ENCODE measurements at places on chromosomes 12 and 14.

DNA sequence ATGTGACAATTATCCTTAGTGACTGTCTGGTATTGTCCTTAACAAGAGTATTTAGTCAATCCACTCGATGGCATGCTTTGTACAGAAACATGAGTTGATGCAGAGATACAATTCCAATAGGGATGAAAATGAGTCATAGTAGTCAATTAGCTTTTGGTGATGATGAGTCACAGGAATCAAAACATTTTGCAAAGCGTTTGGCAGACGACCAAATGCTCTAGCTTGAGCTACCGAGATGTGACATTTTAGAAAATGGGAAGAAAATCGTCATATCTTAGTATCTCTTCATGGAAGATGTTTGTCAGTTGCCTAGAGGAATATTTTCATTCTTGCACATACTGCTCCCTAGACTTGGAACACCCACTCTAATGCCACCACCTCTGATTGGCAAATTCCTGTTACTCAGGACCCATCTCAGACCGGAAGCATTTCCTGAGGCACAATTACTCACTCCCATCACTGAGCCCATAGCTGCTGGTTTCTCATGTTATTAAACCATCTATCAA lies 95.0 kb downstream of the LMNTD1 start:
- DNase-seq, result no peak

- no peak for DNase-seq
Observed at GRCh38 chr12:107525063-107525718, 160.4 kb upstream of the PWP1 start.

- no peak for DNase-seq
Observed at GRCh38 chr12:13628067-13628466, 353.3 kb downstream of the GRIN2B start.

GRCh38 chr14:91158091-91158790 lies 44.4 kb downstream of the DGLUCY start:
- no peak for DNase-seq

GRCh38 chr12:112161711-112162110 lies 36.4 kb downstream of the TRAFD1 start:
- DNase-seq, result no peak

DNA sequence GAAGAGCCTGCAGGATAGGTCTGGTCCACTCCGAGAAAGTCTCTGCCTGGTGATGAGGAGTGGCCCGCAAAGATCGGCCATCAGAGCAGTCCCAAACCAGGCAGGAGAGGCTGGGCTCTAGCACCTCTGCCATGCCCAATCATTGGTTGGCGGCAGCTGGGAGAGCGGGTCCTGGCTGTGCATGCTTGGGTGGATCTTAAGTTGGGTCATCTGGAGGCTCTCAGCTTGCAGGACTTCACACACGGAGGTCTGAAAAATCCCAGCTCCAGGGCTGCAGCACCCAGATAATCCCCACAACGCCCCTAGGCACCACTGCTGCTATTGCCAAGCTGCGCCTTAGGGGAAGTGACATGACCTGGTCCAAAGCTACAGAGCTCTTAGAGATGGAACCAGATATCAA lies 766.7 kb upstream of the TBX3 start:
- DNase-seq, result no peak

DNA sequence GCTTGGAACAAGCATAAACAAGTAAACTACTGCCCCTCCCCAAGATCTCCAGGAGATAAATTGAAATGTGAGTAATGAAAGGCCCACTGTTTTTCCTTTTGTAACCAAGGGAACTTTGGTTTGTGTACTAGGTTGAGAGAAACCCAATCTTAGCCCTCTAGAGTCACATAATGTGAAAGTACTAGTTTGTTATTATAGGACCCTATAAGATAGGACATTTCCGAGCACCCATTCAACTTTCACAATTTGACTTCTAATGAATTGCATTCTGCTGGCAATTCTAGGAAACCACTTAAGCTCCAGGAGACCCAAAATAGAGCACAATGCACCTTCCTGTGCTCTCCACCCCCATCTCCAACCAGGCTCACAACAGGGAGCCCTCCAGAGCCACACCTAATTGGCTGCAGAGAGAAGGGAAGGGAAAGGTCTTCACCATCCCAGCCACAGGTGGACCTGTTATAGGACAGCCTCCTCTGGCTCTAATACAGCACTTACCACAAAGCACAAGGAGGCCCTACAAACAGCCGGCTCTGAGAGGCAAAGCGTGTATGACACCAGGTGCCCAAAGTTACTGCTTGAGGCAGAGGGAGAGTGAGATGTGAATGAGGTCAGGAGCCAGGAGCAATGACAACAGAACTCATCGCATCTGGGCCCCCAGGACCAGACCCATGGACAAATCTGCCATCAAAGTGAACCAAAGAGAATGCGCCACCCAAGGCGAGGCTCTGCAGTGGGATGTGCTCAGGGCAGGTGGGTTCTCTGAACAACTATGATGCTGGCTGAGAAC lies 163.3 kb upstream of the NTF3 start:
- no peak for DNase-seq

DNA sequence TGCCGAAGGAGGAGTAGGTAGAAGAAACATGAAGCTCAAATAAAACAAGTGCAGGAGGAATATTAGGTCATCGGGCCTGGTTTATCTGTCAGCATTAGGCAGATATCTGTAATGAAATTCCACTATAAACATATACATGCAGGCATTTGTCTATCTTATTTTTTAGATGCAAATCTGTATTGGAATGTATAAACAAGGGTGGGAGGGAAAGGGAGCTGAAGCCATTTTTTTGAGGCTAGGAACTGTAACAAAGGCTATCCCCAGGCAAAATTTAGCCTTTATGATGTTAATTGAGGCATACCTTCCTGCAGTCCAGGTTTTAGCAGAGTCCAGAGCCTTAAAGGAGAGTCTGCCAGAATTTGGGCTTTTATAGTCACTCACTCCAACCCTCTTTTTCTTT lies 72.5 kb downstream of the PHLDA1 start:
- DNase-seq, result no peak

DNA sequence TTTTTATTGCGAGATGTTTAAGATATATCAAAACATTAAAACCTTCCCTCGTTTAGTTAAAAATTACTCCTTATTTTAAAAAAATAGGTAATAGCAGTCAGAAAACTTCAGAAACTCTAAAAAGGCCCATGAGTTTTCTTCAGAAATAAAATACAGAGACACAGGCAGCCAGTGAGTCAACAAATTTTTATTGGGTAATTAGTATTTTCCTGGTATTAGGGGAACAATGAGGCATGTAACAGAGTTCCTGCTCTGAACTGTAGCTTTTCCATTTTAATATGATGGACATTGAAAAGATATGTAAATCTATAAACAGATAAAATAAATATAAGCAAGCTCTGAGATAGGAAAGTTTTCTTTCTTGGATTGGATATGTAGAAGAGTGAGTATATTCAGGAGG lies 399 bp upstream of the ZNF705A start:
- DNase-seq, result no peak

DNA sequence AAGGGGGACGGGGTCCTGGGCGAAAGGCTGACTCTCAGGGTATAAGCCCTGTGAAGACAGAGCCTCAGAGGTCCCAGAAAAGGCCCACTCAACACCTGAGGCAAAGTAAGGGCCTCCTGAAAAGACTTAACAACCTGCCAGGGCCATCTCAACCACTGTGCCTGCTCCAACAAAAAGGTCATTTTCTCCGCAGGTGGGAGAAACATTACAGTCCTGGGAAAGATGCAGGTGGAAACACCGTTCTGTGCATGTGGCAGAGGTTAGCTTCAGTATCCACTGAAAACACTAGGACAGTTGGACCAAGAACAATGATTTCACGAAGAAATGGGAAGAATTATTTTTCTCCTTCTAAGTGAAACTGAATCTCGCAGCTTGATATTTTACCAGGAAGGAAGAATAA lies 50.9 kb downstream of the CCDC88C start:
- DNase-seq, result no peak

- DNase-seq, result no peak
Observed at GRCh38 chr12:115598871-115599811, 678.4 kb downstream of the MED13L start.

GRCh38 chr12:38961012-38961411 lies 55.6 kb upstream of the CPNE8 start:
- no peak for DNase-seq

- no peak for DNase-seq
Observed at GRCh38 chr12:5718680-5719079, 226.4 kb downstream of the ANO2 start.

DNA sequence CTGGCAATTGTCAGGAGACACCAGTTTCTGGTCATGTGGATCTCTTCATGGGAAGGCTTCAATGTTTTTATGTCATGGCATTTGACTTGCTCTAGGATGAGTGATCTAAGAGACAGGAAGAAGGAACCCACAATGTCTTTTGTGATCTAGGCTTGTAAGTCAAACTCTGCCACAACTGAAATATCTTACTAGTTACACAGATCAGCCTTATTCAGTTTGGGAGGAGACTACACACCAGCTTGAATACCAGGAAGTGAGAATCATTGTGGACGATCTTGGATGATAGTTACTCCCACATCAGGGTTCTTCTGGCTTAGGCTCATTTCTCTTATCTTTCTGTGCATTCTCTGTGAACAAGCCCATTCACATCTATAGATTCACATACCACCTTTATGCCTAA lies 236.2 kb upstream of the FBXO33 start:
- no peak for DNase-seq

DNA sequence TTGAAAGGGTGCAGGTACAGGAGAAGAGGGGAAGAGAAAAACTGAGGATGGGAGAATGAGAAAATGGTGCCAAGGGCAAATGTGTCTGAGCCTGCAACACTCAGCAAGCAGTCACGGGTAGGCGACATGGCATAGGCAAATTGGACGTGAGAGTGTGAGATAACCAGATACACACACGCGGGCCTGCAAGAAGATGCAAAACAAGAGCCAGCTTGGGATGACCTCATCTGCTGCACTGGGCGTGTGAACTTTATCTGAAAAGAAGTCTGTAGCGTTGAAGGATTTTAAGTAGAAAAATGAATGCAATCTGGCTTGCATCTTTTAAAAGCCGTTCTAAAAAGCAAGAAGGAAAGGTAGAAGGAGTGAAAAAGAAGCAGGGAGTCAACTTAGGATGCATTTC lies 160.4 kb downstream of the NTF3 start:
- no peak for DNase-seq

GRCh38 chr12:71438670-71439361 lies 782 bp upstream of the LGR5 start:
- no peak for DNase-seq

- DNase-seq, result no peak
Observed at GRCh38 chr12:109594556-109595317, 21.1 kb downstream of the MVK start.

GRCh38 chr14:37087520-37087919 lies 84.9 kb downstream of the SLC25A21 start:
- no peak for DNase-seq

DNA sequence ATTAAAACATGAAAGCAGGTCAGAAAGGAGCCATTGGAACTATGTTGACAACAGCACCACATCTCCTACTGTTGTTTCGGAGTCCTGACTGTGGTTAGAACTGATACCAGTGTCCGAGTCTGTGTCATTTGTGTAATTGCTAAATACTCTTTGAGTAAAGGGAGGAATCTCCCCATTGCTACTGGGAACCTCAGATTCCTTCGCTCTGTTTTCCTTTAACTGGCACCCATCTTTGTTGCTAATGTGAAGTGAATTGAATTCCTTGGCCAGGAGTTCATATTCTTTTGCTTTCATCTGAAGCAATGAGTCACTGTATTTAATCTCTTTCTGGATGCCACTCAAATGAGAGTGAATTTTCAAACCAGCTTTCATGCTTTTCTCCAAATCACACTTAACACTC lies 31.5 kb downstream of the RASSF9 start:
- DNase-seq, result no peak

DNA sequence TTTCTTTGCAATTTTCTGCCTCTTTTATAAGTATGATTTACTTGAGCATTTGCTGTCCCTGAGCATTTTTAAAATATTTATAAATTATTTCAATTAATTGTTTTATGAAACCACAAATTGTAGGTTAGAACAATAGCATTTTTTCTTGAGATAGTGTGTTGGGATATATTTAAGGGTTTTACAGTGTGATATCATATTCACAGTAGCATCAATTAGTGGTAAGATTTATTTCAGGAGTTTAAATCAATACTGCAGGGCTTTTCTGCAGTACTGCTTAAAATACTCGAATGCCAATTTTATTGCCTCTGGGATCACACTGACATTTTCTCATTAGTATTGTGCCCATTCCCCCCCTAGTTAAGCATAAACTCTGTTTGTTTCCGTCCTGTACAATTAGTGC lies 82.2 kb downstream of the BHLHE41 start:
- no peak for DNase-seq

DNA sequence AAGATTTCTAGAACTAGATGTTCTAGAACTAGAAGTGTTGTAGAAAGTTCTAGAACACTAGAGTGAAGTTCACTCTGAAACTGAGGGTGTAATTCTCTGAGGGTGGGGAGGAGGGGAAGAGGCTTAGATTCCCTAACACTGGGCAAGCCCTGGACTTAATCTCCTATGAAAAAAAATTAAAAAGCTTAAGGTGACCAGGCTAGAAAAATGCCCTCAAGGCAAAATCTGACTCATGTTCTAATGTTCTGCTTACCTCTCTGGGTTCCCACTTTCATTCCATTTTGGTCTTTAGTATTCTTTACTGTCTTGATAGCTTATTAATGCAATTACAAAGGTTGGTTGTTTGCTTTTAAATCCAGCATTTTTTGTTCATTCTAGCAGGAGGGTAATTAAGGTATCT lies 101.5 kb downstream of the KICS2 start:
- no peak for DNase-seq

DNA sequence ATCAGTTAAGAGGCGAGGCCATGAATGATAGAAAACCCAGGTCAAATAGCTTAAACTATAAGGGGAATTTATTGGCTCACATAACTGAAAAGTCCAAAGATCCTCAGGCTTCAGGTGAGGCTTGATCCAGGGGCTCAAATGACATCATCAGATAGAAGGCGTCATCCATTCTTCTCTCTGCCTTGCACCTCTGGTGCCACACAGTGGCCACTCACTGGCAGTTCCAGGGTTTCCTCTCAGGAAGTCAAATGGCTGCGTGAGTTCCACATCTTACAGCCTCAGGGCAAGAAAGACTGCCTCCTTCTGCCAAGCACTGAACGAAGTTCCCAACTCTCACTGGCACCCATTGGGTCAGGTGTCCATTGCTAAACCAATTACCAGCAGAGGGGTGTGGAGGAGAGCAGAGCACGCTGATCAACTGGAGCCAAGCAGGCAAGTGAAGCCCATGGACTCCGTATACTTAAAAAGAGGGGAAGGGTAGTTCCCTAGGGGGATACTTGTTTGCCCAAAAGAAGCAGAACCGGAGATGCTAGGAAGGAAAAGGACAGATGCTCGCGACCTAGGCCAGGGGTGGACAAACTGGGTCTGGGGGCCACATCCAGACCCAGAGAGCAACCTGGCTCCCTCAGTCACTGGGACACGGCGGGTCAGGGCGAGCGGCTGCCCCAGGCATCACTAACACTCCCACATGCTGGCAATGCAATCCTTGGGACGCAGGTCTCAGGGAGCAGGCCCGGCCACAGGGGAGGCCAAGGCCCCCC lies 69.3 kb downstream of the SERPINA3 start:
- no peak for DNase-seq

GRCh38 chr12:18683327-18684013 lies 54.3 kb downstream of the PLCZ1 start:
- no peak for DNase-seq

Data from stimulated activated CD4-positive, alpha-beta T cell treated with anti-CD3 and anti-CD28 coated beads, Interleukin-4, amount 100 ng/mL, for 1 hour (primary cell).